Tibial nerve (tissue), 4 donors: ENCODE measurements at places on chromosomes 16 and 17.

GRCh38 chr16:46908540-46909372, 24.6 kb downstream of the GPT2 start:
- H3K4me1 ChIP-seq, result peaks cover 49% of the 10 kb centered on the region
- no peaks in the 10 kb centered on the region for H3K27me3 ChIP-seq
- H3K4me3 ChIP-seq, result no peak overlapping the region
- H3K36me3 ChIP-seq, result no peaks in the 10 kb centered on the region
- peak; percentile 51 for DNase-seq
- peak overlapping the region; percentile 80 for H3K27ac ChIP-seq

GRCh38 chr17:78923660-78924453, 1.3 kb downstream of the TIMP2 start:
- DNase-seq, result peak; percentile 55
- peak overlapping the region; percentile 94 for H3K27ac ChIP-seq
- H3K4me1 ChIP-seq, result peaks cover 51% of the 10 kb centered on the region

DNA sequence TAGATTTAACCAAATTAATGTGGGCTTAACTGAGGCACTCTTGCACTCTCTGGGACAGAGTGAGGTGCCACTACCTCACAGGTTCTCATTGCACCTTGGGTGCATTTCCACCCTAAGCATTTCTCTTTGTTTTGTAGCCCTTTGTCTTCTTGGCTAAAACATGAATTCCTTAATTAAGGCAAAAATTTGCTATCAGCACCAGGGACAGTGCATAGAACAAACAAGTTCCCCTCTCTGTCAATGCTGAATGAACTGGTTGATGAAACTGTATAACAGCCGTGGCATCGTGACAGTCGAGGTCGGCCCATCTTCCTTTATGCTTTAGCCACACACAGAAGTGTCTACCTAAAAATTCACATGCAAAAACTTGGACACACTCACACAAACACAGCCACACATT, 74.8 kb downstream of the HS3ST2 start:
- no peaks in the 10 kb centered on the region for H3K4me1 ChIP-seq
- no peak for DNase-seq
- no peak overlapping the region for H3K27ac ChIP-seq
- no peaks in the 10 kb centered on the region for H3K27me3 ChIP-seq

DNA sequence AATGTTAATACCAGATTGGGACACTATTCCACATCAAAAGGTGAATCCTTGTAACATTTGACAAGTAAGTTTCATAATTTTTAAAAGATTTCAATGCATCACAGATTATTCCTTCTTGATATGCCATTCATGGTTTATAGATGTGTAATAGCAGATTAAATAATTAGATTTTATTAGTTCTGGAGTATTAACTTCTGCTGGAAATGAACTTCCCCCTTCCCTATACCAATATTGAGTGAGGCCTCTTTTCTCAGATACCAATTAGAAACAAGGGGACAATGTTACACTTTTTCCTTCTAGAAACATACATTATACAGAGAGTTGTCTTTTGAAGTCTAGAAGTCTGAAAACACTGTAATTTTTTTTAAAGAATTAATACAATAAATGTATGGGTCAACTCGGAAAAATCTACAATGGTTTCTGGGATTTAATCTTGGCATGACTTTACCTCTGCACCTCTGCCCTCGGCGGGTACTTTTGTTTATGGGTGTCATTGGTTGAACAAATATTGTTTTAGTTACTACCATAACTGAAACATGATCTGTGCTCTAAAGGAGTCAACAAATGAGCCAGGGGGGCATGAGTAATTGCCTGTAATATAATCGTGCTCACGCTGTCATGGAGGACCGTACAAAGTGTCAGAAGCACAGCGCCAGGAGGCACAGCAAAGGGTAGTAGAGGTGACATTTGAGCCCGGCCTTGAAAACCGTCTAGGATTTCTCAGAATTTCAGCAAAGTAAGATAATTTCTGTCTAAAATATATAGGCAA, 8.2 kb downstream of the LRRC37B start:
- H3K27me3 ChIP-seq, result no peaks in the 10 kb centered on the region
- H3K4me1 ChIP-seq, result no peaks in the 10 kb centered on the region
- no peak overlapping the region for H3K27ac ChIP-seq

- H3K27ac ChIP-seq, result no peak overlapping the region
- no peak overlapping the region for H3K4me3 ChIP-seq
- no peaks in the 10 kb centered on the region for H3K27me3 ChIP-seq
These were observed 26.3 kb upstream of the DOC2B start for GRCh38 chr17:207775-208174.

GRCh38 chr16:3872216-3872895, 8.2 kb downstream of the CREBBP start:
- no peaks in the 10 kb centered on the region for H3K36me3 ChIP-seq
- peaks cover 79% of the 10 kb centered on the region for H3K4me1 ChIP-seq
- H3K27me3 ChIP-seq, result no peaks in the 10 kb centered on the region
- no peak for DNase-seq

DNA sequence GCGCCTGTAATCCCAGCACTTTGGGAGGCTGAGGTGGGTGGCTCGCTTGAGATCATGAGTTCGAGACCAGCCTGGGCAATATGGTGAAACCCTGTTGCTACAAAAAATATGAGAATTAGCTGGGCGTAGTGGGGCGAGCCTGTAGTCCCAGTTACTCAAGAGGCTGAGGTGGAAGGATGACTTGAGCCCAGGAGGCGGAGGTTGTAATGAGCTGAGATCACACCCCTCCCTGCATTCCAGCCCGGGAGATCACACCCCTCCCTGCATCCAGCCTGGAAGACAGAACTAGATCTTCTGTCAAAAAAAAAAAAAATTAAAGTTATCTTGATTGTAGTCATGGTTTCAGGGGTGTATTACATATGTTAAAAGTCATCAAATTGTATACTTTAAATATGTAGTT, 26.8 kb upstream of the GLG1 start:
- no peak overlapping the region for H3K4me3 ChIP-seq
- H3K27me3 ChIP-seq, result no peaks in the 10 kb centered on the region
- DNase-seq, result no peak
- H3K4me1 ChIP-seq, result no peaks in the 10 kb centered on the region
- no peak overlapping the region for H3K27ac ChIP-seq

DNA sequence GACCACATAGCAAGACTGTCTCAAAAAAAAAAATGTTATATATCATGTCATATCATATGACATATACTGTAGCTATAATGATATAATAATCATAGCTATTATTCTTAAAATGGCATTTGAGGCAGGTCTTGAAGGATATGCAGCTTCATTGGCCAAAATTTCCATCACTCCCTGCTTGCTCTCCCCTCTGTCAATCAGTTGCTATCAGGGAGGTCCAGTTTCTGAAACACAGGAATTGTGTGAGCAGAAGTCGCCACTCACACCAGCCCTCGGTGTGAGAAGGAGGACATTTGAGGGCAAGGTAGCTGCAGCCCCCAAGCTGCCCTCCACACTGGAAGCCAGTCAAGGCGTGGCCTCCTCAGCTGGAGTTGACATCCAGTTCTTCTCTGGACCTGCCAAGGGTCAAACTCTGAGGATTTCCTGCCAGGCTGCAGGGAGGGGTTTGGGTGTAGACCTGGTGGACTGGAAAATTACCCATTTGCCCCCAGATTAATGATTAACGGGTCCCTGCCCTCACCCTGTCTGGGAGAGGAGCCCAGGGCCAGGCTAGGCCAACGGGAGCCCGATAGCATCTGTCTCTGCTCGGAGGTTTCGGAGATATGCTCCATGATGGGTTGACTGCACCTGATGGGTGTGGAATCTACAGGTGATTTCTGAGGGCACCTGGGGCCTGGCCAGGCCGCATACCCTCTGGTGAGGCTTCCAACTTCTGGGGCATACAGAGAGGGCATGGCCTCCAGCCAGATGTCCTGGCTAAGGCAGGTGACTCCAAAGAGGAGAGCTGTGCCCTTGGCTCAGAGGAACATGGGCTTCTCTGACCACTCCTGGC, 18.8 kb downstream of the WNT9B start:
- no peaks in the 10 kb centered on the region for H3K36me3 ChIP-seq
- no peak overlapping the region for H3K4me3 ChIP-seq
- no peak for DNase-seq
- no peak overlapping the region for H3K27ac ChIP-seq

GRCh38 chr17:2977157-2977556, 86.2 kb downstream of the OR1D5 start:
- H3K27me3 ChIP-seq, result no peaks in the 10 kb centered on the region
- H3K4me1 ChIP-seq, result no peaks in the 10 kb centered on the region
- no peak overlapping the region for H3K4me3 ChIP-seq
- peaks cover 18% of the 10 kb centered on the region for H3K36me3 ChIP-seq
- DNase-seq, result no peak

GRCh38 chr16:23920446-23920845, 84.7 kb downstream of the PRKCB start:
- H3K4me3 ChIP-seq, result no peak overlapping the region
- no peak for DNase-seq
- H3K4me1 ChIP-seq, result no peaks in the 10 kb centered on the region
- H3K36me3 ChIP-seq, result no peaks in the 10 kb centered on the region
- no peak overlapping the region for H3K27ac ChIP-seq

- no peak for DNase-seq
- H3K27me3 ChIP-seq, result no peaks in the 10 kb centered on the region
- no peak overlapping the region for H3K4me3 ChIP-seq
- peaks cover 6% of the 10 kb centered on the region for H3K36me3 ChIP-seq
These were observed 18.8 kb downstream of the XPO6 start for GRCh38 chr16:28192806-28193529.

DNA sequence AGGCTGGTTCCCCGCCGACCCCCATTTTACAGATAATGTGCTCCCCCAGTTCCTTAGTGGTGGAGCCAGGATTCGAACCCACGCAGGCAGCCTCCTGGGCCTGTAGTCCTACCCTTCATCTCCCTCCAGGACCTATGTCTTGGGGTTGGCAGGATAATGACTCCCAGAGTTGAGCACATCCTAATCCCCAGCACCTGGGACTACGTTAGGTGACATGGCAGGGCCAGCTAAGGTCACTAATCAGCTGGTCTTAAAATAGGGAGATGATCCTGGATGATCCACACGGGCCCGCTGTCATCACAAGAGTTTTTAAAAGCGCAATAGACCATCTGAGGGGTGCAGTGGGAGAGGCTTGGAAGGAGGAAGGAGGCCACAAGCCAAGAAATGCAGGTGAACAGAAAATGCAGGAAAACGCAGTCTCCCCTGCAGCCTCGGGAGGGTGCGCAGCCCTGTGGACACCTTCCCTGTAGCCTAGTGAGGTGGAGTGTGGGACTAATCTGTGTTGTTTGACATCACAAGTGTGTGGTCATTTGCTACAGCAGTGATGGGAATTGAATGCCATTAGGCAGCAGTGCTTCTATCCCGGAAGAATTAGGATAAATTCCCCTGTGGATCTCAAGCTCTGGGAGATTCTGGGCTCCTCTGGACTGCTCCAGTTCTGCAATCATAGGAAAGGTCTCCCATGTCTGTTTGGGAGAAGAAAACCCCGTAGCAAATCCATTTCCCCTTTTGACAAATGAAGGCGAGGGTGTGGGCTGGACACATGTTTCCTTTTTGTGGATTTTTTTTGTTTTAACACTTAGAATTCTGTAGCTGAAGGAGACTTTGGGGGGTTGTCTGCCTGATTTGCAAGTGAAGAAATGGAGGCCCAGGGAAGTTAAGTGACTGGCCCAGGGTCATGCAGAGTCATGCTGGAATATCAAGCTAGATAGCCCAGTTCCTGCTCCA, 297.7 kb downstream of the SEC14L1 start:
- DNase-seq, result no peak
- H3K4me1 ChIP-seq, result peaks cover 98% of the 10 kb centered on the region
- peak overlapping the region; percentile 75 for H3K27ac ChIP-seq
- no peaks in the 10 kb centered on the region for H3K27me3 ChIP-seq
- no peak overlapping the region for H3K4me3 ChIP-seq
- no peaks in the 10 kb centered on the region for H3K36me3 ChIP-seq

GRCh38 chr17:53765609-53766008, 57.1 kb upstream of the KIF2B start:
- H3K36me3 ChIP-seq, result no peaks in the 10 kb centered on the region
- H3K27ac ChIP-seq, result no peak overlapping the region
- no peak overlapping the region for H3K4me3 ChIP-seq

DNA sequence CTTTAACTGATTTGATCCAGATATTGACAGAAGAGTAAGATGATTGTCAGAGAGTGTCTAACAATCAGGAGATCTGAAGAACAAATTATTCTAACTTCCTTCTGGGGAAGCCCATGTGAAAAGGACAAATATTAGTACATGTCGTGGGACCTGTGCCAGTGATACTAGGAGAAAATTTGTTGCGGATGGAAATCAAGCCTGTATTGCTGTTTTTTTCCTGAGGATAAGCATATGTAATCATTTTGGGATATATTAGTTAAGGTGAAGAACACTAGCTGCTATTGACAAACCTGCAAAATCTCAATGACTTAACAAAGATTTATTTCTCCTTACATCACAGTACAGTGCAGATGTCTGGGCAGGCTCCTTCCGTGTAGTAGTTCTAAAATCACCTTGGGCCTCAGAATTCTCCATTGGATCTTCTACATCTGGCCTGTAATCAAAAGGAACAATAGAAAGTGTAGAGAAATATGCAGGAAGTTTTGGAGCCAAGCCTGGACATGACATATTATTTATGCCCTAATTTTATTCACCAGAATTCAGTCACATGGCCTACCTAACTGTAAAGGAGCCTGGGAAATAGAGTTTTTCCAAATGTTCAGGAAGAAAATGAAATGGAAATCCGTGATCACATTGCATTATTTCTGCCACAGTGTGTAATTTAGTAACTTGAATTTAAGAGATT, 58.3 kb downstream of the CYB561 start:
- no peak overlapping the region for H3K27ac ChIP-seq
- peaks cover 30% of the 10 kb centered on the region for H3K36me3 ChIP-seq
- H3K4me1 ChIP-seq, result no peaks in the 10 kb centered on the region

DNA sequence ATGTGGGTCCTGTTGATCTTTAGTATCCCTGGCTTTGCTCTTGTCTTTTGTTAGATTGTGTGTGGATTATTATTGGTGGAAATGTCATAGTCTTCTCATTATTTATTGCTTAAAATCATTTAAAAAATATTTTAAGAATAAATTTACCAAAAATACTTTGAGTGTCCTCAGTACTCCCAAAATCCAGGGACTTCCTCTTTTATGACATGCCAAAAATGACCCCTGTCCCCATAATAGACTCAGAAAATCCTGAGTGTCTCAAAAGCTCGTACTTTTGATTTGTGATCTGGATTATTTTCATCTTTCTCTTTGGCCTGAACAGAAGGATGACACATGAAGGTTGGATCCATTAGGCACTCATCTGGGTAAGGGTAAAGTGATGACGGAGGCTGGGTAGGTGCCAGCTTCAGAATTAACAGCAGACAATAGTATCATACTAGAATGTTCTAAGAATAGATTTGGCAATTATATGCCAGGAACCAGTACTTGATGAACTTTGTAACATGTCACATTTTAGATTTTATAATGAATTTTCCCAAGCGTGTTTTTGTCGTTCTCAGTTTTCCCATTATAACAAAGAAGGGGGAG, 602.2 kb upstream of the CDH8 start:
- no peak overlapping the region for H3K27ac ChIP-seq
- H3K27me3 ChIP-seq, result no peaks in the 10 kb centered on the region
- no peaks in the 10 kb centered on the region for H3K36me3 ChIP-seq
- H3K4me1 ChIP-seq, result no peaks in the 10 kb centered on the region
- no peak overlapping the region for H3K4me3 ChIP-seq
- no peak for DNase-seq

- H3K36me3 ChIP-seq, result no peaks in the 10 kb centered on the region
- H3K4me1 ChIP-seq, result no peaks in the 10 kb centered on the region
- DNase-seq, result no peak
- H3K4me3 ChIP-seq, result no peak overlapping the region
- H3K27me3 ChIP-seq, result no peaks in the 10 kb centered on the region
These were observed 47.2 kb upstream of the ACSF3 start for GRCh38 chr16:89046491-89046890.

- no peaks in the 10 kb centered on the region for H3K36me3 ChIP-seq
- no peak for DNase-seq
- H3K27ac ChIP-seq, result no peak overlapping the region
- H3K4me3 ChIP-seq, result no peak overlapping the region
- no peaks in the 10 kb centered on the region for H3K4me1 ChIP-seq
- H3K27me3 ChIP-seq, result no peaks in the 10 kb centered on the region
These were observed 256.1 kb downstream of the CDH8 start for GRCh38 chr16:61780161-61780560.
